ENCODE measurements at places on chromosomes 2 and 18.
A peak's percentile ranks its signal among the peaks of the same experiment; 100 is the strongest.

DNA sequence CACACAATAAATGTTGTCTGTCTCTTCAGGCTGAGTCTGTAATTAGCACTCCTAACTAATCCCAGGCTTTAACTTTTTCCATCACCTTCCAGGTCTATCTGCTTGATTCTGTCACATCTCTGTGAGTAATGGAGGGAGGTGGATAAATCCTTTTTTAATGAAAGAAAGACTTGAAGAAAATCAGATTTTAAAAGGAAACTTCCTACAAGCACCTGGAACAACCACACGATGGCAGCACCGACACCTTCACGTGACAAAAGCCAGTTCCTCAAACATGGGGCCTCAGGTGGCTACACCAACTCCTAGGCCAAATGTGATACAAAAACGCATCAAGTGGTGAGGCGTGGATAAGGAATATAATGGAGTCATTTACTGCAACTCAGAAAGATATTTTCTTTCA, 41.8 kb downstream of the TGFBRAP1 start:
- peak; percentile 27 for DNase-seq

DNA sequence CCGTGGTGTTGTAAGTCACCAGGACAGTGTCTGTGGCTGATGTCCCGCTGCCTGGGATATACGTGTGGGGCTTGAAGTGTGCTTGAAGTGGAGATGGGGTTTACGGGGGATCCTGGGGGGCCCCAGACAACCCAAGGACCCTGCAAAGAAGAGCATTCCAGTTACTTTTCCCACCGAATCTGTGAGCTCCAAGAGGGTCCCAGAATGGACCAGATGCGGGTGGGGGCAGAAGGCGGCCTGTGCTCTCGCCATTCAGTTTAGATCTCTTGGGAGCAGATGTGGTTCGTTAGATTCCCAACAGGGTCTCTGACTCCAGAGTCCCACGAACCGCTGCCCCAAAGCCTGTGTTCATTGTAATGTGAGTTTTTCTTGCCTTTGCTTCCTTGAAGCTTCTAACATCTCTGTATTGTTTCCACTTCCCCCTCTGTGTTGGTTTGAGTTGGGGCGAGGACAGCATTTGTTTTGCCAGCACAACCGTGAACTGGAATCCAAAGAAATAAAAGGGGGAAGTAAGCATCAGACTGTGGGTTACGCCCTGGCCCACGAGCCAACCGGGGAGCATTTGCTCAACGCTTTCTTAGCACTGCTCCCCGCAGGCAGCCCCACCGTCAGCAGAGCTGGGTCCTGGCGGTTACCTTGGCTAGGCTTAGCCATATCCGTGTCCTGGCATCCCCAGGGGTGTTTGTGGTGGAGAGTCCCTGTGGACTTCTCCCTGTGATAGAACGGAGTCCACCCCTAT, 92.1 kb downstream of the SH3BP4 start:
- no peak for DNase-seq

- DNase-seq = no peak
Measured at GRCh38 chr2:191183516-191183915, 32.7 kb upstream of the STAT4 start.

GRCh38 chr2:134668821-134669220, 50.0 kb downstream of the TMEM163 start:
- peak; percentile 56 for DNase-seq

- no peak for DNase-seq
Measured at GRCh38 chr2:219406861-219407230, 11.3 kb upstream of the DES start.

DNA sequence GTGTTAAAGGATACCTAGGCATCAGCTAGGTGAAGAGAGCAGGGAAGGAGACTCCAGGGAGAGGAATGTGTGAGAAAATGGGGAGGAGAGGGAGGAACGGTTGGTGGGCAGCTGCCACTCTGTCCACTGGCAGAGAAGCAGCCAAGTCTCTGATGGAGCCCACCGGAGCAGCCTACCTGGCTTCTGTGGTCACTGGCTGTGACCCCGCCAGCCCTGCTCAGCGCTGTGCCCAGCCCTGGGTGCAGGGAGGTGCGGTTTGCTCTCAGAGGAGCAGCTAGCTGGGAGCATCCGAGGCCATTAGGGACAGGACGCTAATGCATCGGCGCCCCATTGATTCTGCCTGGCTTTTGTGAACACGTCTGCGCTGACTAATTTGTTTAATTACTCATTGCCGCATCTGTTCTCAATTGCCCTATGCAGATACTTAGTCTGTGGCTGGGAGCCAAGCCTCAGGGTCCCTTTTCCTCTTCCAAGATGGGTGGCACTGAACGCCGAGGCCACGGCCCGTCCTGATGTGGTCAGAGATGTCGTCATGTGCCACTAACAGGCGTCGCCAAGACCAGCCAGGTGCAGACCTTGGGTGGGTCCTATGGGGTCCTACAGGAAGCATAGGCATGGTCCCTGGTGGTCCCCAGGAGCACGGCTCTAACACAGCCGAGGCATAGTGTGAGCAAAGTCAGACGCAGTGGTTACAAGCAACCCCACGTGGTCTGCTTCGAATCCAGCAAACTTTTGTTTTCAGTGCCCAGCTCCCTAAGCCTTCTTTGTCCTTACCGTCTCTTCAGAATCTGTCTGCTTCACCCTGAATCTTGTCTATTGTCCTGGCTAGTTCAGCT, 82.0 kb downstream of the RRM2 start:
- DNase-seq = no peak

DNA sequence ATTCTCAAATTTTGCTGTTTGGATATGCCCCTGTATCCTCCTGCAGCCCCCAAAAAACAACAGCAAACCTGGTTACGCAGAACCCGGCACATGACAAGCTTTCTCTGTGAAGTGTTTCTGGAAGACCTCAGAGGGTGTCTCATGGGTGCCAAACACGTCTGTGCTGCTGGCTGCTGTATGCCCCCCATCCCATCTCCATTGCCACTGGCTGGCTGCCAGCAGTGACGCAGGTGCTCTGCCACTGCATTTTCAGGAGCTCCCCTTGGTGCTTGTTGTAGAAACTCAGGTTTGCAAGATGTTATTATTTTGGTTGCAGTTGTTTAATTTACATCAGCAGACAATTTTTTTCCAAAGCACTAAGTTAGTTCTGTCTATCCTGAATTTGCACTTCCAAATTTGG, 166.4 kb upstream of the FANCL start:
- DNase-seq = no peak

- no peak for DNase-seq
Measured at GRCh38 chr2:179253226-179253625, 11.4 kb downstream of the SESTD1 start.

- no peak for DNase-seq
Measured at GRCh38 chr18:52730972-52731619, 391.1 kb downstream of the DCC start.

DNA sequence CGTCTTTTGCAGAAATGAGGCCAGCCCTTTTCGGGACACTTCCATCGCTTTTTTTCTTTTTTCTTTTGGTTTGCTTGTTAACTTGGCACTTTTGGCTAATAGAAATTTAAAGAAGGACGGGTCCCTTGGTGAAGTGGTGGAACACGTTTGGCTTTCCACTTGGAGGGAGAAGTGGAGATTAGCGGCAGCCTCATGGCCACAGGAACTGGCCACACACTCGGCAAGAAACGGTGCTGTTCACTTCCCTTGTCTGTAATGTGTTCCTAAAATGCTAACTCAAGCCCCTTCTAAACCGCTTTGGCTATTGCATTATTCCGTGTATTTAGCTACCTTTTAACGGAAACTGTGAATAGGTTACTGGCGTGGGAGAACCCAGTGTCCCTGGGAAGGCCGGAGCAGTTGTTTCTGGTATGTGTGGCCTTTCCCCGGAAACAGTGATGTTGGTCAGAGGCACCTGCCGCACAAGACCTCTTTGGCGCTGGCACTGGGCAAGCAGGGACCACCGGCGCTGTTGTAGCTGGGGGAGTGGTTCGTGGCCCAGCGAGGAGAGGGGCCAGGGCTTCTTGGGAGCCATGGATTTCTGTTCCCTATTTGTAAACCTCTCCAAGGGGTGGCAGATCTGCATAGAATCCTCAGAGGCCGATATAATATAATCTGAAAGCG, 981 bp downstream of the RAMP1 start:
- DNase-seq = no peak

DNA sequence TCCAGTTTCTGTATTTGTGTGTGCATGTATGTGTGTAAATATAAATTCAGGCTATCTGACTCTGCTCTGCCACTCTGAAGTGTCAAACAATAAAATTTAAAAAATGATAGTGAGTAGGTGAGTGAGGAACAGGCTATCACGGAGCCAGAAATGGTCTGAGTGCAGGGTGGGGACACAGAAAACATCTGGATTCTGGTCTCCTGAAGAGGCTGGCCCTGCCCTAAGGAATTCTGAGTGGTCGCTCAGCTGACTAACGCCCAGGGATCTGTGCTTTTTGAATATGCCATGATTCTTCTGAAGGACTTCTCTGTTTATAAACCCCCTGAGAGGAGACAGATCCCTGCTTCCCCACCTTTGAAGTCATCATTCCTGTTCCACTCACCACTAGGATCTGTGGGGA, 353.9 kb upstream of the GYPC start:
- no peak for DNase-seq

DNA sequence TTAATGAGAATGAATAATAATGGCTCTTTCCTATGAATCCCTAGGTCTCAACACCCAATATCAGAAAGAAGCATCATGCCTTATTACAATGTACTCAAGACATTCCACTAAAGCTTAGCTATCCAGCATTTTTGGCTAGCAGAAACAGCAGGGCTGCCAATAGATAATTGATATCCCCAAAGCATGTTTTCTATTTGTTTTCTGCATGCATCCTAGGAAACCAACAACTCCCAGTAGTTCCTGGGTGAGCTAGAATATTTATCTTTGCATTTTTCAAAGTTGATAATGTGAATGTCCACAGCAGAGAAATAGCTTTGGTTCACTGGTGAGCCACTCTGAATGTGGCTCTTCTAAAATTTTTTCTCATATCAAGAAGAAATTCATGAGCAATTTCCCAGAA, 5.8 kb upstream of the ANTXR1 start:
- no peak for DNase-seq

GRCh38 chr2:143482771-143483170, 353.6 kb downstream of the ARHGAP15 start:
- no peak for DNase-seq

DNA sequence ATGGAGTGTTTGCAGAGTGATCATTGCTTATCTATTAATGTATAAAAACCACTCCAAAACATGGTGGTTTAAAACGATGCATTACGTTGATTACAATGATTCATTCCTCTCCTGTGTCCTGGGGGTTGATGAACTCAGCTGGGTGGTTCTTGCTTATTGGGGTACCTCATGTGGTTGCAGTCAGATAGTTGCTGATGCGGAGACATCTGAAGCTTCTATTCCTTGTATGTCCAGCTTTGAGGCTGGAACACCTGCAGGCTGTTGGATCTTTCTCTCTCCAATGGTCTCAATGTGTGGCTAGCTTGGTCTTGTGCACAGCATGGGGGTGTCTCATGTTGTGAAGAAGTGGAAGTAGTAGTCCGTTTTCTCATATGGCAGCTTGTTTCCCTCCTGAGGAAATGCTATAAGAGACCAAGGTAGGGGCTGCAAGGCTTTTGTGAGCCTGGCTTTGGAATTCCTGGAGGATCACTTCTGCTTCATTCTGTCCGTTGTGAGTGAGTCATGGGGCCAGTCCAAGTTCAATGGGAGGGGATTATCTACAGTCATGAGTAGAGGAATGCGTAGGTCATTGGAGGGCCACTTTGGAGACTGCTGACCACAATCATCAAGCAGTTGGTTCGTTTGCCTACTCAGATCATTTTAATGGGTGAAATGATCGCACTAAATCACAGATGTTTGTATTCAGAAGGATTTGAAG, 601.0 kb downstream of the SLC4A3 start:
- DNase-seq = no peak

GRCh38 chr18:58578321-58578720, 50.6 kb downstream of the ALPK2 start:
- no peak for DNase-seq

- no peak for DNase-seq
Measured at GRCh38 chr2:217110550-217110949, 250.7 kb upstream of the TNP1 start.

GRCh38 chr2:145090841-145091761, 571.2 kb upstream of the ZEB2 start:
- no peak for DNase-seq

DNA sequence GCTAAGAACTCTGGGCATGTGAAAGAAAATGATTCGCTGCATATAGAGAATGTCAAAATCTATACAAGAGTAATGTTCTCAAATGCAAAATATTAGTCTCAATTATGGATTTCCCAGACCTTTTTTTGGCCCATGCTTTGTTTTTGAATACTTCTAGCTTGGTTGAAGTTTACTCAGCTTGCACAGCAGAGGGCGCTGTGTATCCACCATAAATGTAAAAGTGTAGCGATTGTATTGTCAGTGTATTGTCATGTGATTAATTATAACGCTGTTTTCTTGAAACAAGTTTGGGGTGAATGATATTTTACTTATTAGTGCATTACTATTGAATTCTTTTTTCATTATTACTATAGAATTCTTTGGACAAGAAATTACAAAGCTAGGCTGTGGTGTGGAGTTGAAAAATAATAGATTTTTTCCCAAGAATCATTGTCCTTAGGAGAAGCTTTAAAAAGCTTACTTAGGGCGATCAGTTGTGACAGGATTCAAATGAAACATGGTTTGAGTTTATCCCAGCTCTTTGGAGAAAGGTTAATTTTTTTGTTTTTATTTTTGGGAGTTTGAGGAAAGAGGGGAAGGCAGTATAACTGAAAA, 98.3 kb downstream of the PIK3C3 start:
- DNase-seq = peak; percentile 36

DNA sequence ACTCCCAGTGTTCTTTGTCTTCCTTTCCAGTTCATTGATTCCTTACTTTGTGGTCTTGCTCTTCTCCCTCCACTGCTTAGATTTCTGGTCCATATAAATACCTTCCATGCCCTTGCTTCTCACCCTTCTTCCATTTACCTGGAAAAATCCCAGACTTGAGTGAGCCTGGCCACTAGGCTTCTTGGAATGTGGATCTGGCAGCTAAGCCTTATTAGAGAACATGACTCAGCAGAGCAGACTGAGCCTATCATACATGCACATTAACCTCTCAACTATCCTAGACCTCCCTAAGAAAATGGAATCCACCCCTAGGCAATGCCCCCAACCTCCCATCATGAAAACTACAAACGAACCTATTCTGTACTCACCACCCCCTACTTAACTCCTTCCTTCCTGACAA, 127.7 kb downstream of the RHBDD1 start:
- DNase-seq = no peak

GRCh38 chr2:57740891-57741290, 305.7 kb upstream of the VRK2 start:
- DNase-seq = no peak

DNA sequence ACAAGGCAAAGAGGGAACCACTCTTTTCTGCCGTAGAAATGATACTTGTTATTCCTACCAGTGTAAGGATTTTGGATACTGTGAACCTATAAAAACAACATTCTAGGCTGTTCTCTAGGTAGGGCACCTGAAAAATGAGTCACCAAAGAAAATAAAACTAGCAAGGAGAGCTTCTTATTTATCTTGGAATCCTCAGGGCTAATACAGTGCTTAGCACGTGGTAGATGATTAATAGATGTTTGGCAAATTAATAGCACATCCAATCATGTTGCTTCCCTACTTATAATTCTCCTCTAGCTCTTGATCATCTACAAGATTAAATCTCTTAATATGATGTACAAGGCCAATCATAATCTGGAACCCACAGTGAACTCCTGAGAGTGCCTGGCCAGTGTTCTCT, 73.1 kb downstream of the AAK1 start:
- no peak for DNase-seq

- DNase-seq = no peak
Measured at GRCh38 chr2:238945433-238946150, 97.7 kb downstream of the TWIST2 start.
